ENCODE measurements at places on chromosomes 1 and 21. TPM values are rescaled to one million over a fixed set of nuclear protein-coding genes. Genes with fewer than 3 reads are reported as not detected.
A peak's percentile ranks its signal among the peaks of the same experiment; 100 is the strongest.

DNA sequence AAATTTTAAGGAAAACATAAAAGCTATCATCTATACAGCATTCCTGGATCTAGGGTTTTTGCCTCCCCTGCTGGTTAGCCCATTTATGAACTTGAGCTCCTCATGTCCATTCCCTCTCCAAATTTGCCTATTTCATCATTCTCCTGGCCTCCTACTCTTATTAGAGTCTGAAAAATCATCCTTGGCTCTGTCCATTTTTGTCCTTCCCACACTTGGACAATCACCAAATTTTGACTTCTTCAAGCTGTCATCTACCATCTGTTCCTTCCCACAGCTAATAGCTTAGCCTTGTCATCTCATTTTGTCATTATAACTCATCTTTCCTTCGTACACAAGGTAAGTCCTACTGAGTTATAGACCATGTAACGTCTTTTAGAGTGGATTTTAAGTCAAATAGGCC lies 2.2 kb upstream of the HENMT1 start:
- no peak for DNase-seq

DNA sequence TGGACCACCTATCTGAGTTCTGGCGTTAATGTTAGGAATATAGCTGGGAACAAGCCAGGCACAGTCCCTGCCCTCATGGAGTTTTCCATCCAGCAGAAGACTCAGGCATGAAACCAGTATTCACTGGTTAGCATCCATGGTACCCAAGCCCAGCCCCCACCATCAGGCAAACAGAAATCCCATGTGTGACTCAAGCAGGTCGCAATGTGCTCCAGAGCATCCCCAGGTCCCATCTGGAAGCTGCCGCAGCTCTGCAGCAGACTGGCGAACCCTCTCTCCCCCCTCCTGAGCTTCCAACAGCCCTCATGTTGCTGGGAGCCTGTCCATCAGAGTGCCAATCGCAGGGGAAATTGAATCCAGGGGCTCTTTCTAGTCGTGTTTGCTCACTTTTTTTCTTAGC lies 174.2 kb downstream of the RRAGC start:
- no peak for DNase-seq

- peak; percentile 71 for DNase-seq
These were observed 16.0 kb downstream of the ADSS2 start for GRCh38 chr1:244435562-244436205.

DNA sequence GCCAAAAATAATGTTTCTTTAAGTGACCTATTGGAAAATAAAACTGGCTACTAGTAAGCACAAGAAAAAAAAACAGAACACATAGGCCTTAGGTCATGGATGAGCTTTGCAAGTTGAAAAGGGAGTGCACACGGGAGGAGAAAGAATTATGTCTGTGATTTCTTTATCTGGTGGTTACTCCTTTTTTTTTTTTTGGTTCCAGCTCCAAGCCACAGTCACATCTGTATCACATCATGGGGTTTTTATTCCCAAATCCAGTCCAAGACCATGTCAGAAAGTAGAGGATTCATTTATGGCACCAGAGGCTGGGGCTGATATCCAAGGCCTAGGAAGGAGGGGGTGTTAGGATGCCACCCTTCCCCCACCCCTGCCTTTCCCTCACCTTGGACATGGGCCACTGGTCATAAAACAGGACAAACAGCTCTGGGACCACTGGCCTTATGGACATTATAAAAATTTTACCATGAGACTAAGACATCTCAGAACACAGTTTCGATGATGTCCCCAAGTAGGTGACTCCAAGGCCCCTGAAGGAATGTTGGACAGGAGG lies 10.3 kb upstream of the HEYL start:
- no peak for DNase-seq

DNA sequence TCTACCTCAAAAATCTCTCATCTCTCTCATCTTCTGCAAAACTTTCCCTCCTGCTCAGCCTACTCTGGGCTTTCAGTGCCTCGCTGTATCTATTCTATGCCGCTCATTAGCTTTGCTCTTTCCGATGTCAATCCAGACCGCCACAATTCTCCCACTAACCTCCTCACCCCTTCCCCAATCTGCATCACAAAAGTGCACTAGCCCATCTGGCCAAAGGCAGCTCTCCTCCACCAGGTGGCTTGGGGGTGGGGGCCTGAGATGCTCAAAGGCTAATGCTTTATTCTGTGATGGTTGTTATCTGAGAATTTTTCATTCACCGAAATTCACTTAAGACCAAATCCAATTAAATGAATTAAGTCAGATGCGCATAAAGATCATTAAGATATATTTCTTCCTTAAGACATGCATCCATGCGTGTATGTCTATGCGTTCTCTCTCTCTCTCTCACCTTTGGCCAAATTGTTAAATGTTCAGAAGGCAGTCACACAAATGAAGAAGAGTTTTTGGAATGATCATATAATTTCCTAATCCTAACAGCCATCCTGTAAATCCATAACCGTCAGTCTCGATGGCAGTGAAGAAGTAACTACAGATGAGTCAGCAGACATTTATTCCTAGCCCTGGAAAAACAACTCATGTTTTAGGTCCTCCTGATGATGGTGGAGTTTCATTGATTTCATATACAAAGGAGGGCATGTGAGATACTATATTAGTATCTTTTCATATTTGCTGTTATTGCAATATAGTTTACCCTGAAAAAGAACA lies 111.3 kb downstream of the C1orf21 start:
- DNase-seq = no peak

Gene PRAMEF26
- total RNA-seq = not detected

Gene SLAMF8
- total RNA-seq = not detected

Gene TNFSF4
- total RNA-seq = 19.7 TPM

Gene TFF3
- total RNA-seq = not detected

All from IMR-90 (cell line).